ENCODE measurements at places on chromosomes 4 and X.
A peak's percentile ranks its signal among the peaks of the same experiment; 100 is the strongest.

DNA sequence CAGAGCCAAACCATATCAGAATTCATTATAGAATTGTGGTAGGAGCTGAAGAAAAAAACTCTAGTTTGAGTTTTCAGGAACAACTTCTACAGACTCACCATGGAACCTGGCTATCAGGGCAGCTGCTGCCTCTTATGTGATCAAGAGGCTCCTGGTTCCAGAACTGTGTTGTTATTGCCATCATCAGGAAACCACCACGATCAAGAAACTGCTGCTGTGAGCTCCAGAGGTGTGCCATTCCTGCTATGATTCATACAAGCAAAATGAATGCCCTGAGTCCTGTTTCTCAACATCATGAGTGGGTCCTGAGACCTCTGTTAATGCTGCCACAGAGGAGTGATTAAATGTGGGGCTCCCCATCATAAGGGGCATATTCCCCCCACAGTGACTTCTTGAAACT is 43.7 kb downstream of the TASL start:
- no peak for DNase-seq

- no peak for DNase-seq
Observed at GRCh38 chr4:98779088-98779487, 120.7 kb upstream of the TSPAN5 start.

GRCh38 chr4:120922381-120923206 is at the start of gene PRDM5:
PRDM5 (minus strand) TSS chr4:120922726; CDS start chr4:120922608, 118 bp downstream.
- peak; percentile 5 for DNase-seq

GRCh38 chr4:13309751-13310150 is 174.4 kb downstream of the RAB28 start:
- DNase-seq = no peak

DNA sequence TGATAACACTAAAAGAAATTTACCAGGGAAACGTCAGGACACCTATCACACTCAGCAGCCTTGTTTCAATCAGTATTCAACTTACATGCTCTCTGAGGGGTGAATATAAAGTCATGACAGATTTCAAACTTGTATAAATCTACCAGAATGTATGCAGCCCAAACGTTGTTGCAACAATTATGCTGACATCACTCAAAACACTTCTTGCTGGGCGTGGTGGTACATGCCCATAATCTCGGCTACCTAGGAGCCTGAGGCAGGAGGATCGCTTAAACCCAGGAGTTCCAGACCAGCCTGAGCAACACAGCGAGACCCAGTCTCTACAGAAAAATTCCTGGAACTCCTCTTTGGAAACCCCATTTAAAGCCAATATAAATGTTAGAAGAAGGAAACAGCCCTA is 266.6 kb upstream of the GPC4 start:
- no peak for DNase-seq

- DNase-seq = no peak
Observed at GRCh38 chrX:402857-403256, 16.1 kb upstream of the PPP2R3B start.

DNA sequence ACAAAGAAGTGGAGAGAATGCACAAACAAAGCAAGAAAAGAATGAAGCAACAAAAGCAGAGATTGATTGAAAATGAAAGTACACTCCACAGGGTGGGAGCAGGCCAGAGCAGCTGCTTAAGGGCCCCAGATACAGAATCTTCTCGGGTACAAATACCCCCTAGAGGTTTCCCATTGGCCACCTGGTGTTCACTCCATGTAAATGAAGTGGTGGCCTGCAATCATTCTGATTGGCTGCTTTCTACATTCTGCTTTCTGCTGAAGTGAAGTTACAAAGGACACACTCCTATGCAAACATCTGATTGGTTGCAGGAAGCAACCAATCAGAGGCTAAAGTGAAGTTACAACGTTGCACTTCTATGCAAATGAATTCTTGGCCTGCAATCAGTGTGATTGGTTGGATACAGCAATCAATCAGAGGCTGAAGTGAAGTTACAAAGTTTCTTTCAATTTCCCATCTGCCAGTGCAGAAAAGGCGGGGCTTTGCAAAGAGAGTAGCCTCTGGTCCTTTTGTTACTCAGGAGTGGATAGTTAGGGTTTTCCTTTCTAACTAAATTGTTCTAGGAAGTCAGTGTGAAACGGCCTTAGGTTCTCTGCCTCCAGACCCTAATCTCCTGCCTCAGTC is 19.0 kb upstream of the GPC4 start:
- DNase-seq = no peak

- DNase-seq = no peak
Observed at GRCh38 chrX:12153741-12154140, 15.5 kb downstream of the FRMPD4 start.

GRCh38 chrX:37371578-37371991 is 22.4 kb downstream of the PRRG1 start:
- DNase-seq = no peak

GRCh38 chr4:54588404-54588803 is 69.4 kb upstream of the KIT start:
- DNase-seq = no peak

GRCh38 chr4:11542952-11543351 is 114.3 kb upstream of the HS3ST1 start:
- no peak for DNase-seq

GRCh38 chr4:101451086-101451485 is 103.8 kb upstream of the PPP3CA start:
- no peak for DNase-seq

- DNase-seq = no peak
Observed at GRCh38 chrX:20394451-20394850, 127.7 kb upstream of the RPS6KA3 start.

All from T-cell (primary cell).